ENCODE measurements at places on chromosomes 4 and X.

DNA sequence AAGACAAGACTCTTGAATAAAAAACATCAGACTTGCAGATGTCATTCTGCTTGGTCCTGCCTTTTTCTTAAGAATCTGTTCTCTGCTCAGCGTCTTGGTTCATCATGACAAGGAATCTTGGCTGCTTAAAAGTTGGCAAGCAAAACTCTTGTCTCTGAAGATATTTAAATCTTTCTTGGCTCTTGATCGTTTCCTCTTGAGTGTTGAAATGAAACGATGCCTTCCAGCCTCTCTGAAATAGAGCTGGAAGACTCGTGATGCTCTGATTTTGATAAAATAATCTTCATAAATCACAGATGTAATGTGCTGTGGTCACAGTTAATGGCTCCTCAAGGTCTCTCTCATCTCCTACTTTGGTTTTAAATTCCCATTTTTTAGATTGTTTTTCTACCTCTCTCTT is 39.9 kb upstream of the TMEM192 start:
- no peak for DNase-seq

GRCh38 chr4:73679836-73680235 is 59.6 kb upstream of the RASSF6 start:
- DNase-seq, result no peak

DNA sequence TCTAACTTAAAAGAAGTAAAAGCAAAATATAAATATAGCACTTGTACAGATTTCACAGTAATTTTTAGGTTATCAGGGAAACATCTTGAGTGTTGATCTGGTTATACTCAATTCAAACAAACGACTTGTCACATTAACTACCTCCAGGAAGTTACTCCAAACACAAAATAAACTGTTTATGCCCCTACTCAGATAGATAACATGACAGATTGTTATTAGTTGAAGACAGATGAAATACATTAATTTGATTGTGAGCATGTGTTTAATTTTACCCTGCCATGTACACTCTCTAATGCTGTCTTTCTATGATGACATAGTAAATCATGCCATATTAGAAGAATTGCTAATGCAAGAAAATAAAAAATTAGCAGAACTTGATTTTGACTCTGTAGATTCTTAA is 88.0 kb downstream of the RAB28 start:
- no peak for DNase-seq

DNA sequence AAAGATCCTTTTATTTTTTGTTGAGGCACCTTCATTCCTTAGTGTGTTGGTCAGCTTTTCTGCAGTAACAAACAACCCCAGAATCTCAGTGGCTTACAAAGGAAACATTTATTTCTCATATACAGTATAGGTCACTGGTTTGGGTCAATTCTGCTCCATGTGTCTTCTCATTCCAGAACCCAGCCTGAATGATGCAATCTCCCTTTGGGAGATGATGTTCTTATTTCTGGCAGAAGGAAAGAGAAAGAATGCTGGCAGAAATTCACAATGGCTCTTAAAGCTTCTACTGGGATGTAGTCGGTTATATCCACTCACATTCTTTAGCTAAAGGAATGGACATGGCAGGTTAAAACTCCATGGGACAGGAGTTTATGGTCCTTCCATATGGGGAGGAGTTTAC is 42.3 kb downstream of the IDS start:
- DNase-seq, result no peak

DNA sequence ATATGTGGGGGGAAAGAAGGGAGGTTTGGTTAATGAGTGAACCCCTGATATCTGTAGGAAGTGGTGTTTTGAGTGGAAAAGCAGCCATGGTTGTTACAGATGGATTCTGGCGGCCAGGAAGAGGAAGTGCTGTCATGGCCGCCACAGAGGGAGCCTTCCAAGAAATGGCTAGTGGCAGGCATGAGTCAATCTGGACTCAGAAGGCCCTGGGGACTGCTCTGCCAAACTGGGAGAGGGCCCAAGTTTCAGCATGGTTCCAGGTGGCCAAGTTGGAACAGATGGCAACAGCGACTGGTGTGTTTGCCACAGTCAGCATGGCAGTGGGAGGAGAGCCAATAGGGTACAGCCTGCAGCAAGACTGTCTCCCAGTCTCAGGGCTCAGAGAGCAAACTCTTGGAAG is 32.5 kb downstream of the ETDB start:
- no peak for DNase-seq

GRCh38 chr4:56786955-56787354 is 34.5 kb downstream of the SPINK2 start:
- no peak for DNase-seq

DNA sequence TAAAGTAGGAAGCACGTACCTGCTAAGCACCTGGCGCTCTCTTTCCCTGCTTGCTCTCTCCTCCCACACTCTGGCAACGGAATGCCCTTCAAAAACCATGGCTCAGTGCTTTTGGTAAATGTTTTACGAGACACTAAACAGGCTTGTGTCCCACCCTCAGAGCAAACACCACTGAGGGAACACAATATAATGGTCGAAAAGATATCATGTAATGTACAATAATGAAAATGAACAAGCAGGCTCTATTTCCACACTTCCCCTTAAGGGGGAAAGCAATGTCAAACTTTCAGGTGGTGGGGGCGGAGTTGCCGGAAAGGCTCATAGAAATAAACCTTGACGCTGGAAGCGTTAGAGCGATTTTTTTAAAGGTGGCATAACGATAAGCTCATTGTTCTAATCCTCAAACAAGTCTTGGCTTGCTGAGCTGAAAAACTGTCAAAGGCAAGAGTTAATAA is 115.1 kb downstream of the RBM47 start:
- no peak for DNase-seq

DNA sequence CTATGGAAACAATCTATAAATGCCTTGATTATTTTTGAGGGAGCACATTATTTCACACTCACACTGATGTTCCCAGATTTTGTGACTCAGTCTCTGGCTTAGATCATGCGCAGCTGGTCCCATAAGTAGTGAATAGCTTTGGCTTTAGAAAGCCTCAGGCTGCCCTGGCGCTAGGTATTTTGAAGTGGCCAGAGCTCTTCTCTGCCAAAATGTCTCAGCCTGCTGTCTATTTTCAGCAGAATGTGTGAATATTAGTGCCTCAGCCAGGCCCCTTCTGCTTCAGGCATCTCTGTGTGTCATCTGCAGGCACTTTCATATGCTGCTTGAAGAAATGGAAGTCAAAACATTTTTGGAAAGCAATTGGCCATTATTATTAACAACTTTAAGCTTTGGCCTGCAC is 931.0 kb upstream of the INTU start:
- no peak for DNase-seq

DNA sequence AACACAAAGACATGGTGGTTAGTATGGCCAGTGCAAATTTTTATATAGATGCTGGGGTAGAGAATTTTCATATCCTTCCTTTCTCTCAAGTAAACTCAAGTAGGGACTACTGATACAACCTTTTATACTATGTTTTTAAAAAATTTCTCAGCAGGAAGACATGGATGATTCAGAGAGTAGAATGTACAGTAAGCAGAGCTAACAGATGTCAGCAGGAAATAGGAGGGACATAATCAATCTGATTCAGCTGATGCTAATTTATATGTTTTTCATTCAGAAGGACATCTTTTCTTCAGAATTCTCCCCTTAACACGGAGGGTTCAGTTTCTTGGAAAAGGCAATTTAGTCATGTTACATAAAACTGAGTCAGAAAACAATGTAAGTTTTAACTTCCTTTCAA is 95.4 kb downstream of the GRIA2 start:
- no peak for DNase-seq

GRCh38 chrX:16308773-16309172 is 141.5 kb downstream of the MAGEB17 start:
- no peak for DNase-seq

DNA sequence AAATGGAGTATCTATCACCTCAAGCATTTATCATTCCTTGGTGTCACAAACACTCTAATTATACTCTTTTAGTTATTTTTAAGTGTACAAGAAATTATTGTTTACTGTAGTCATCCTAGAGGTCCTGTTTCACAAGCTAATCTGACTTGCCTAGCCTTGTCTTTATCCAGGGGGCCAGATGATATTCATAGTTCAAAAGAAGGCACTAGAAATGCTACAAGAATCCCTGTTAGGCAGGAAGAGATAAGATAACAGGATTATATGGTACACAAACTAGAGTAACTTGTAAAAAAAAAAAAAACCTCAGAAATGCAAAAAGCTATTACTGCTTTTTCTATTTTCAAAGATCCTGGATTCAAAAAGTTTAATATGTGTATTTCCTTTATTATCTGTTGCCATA is 95.8 kb downstream of the MBNL3 start:
- DNase-seq, result no peak

DNA sequence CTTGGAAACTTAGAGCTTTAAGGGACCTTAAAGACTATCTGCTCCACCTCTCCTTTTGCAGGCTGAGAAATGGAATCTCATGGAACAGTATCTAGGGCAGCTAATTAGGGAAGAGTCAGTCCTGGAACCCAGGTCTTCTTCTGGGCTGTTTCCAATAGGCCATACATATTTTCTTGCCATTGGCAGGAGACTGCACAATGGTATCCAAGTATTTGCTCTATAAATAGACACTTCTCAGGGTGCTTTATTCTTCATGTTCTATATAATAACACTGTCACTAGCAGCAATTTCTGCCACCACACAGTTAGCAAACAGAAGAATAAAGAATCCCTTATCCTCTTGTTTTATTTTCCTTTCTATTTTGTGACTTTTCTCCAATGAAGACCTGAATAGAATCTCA is 291.7 kb downstream of the C4orf33 start:
- DNase-seq, result no peak

DNA sequence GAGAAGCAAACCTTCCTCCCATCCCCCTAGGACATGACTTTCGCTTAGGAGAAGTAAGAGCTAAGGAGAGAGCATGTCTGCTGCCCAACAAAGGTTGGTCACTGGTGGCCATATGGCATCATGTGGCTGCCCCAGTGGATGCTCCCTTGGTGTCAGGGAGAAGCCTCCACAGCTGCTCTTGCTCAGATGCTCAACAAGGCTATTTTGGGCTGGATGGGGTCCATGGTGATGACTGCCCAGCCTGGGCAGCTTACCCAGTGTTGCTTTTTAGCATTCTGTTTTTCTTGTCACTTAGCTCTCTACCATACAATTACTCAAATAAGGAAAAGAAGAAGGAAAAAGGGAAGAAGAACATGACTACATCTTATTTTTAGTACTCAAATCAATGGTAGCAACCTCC is 48.9 kb upstream of the PPARGC1A start:
- no peak for DNase-seq

- DNase-seq, result peak; percentile 54
Measured at GRCh38 chr4:47686294-47686872, 151.5 kb downstream of the CORIN start.

DNA sequence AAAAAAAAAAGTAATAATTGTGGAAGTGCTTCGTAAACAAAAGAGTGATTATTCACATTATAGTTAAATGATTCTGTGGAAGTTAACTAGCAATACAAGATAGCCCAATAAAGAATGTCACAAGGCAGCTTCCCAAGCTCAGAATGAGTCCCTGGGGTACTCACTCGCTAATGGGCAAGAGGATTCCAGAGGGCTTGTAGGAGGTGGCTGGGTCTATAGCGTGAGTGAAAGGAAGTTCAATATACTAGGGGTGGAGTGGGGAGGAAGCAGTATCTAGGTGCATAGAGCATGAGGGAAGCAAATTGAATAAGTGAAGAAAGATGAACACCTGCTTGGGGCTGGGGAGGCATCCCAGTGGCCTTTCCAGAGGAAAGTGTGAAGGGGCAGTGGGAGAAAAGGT is 42.5 kb downstream of the RTL5 start:
- no peak for DNase-seq

DNA sequence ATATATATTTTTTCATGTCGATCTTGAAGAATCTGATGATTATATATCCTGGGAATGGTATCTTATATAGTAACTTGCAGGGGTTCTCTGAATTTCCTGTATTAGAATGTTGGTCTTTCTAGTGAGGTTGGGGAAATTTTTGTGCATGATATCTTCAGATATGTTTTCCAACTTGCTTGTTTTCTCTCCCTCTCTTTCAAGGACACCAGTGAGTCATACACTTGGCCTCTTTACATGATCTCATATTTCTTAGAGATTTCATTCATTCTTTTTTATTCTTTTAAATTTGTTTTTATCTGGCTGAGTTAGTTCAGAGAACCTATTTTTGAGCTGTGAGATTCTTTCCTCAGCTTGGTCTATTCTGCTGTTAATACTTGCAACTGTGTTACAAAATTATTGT is 27.2 kb upstream of the C4orf17 start:
- DNase-seq, result no peak

GRCh38 chr4:97432551-97432950 is 710.7 kb downstream of the STPG2 start:
- DNase-seq, result no peak

DNA sequence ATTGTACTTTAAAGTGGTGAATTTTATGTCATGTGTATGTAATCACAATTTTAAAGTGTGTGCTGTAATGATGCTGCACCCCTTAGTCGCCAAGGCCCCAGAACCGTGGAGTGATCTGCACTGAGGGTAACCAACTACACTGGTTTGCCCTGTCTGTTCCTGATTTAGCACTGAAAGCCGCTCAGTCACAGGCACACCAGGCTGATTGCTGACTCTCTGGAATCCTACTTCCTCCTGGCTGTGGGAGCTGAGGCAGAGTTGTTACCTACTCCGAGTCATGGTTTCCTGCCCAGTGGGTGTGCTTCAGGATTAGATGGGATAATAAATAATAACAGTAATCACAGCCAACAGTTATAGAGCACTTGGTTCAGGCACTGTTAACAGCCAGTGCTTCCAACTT is 645.4 kb downstream of the BCOR start:
- no peak for DNase-seq

DNA sequence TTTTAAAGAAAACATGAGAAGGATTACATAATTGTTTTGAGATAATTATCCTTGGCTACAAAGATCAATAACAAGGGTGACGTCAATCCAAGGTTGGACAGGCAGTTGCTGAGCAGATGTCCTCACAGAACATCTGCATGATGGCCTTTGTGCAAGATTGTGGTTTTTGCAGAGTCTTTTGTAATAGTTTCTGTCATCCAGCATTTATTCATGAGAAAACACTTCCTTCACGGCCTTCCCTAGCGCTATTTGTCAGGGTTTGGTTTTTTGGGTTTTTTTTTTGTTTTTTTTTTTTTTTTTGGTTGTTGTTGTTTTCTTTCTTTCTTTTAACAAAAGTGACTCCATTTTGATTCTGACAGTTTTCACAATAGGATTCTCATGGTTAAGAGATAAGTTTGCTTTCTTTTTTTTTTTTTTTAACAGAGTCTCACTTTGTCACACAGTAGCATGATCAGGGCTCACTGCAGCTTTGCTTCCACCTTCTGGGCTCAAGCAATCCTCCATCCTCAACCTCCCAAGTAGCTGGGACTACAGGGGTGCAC is 31.5 kb upstream of the ELF2 start:
- no peak for DNase-seq

GRCh38 chr4:8508266-8508665 is 67.7 kb downstream of the TRMT44 start:
- DNase-seq, result no peak

GRCh38 chrX:78119521-78120227 is 15.6 kb downstream of the PGK1 start:
- DNase-seq, result no peak

- DNase-seq, result no peak
Measured at GRCh38 chr4:98564852-98565251, 93.6 kb downstream of the TSPAN5 start.

- DNase-seq, result no peak
Measured at GRCh38 chr4:41796545-41797210, 48.2 kb upstream of the PHOX2B start.

Measured in stimulated activated CD4-positive, alpha-beta T cell treated with anti-CD3 and anti-CD28 coated beads, Interleukin-12 subunit alpha, Interleukin-12 subunit beta, amount 100 ng/mL, for 4 hours (primary cell).